Activated T-helper 17 cell treated with anti-CD3 and anti-CD28 coated beads, Interleukin-2, amount 50 U/mL, for 72 hours (primary cell): ENCODE measurements at places on chromosomes 5 and 9.

DNA sequence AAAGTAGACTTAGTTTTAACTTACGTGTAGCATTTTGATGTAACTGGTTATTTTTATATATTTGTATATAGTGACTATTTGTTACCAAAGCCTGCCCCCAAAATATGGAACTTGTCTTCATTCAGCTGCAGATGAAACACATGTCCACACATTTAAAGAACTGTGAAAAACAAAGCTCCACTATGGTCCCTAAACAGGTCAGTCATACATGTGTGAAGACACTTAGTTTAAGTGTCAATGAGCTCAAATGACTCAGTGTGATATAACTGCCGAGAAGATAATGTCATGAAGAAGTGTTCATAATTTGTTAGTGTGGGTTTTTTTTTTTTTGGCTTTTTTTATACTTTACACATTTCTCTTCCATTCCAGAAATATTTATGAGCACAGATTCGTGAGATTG is 28.2 kb downstream of the HAVCR1 start:
- ATAC-seq: peak; percentile 71

GRCh38 chr9:110047232-110047954 is 160.6 kb downstream of the C9orf152 start:
- ATAC-seq: no peak

GRCh38 chr9:33416996-33417395 is 14.6 kb upstream of the AQP7 start:
- no peak for ATAC-seq

DNA sequence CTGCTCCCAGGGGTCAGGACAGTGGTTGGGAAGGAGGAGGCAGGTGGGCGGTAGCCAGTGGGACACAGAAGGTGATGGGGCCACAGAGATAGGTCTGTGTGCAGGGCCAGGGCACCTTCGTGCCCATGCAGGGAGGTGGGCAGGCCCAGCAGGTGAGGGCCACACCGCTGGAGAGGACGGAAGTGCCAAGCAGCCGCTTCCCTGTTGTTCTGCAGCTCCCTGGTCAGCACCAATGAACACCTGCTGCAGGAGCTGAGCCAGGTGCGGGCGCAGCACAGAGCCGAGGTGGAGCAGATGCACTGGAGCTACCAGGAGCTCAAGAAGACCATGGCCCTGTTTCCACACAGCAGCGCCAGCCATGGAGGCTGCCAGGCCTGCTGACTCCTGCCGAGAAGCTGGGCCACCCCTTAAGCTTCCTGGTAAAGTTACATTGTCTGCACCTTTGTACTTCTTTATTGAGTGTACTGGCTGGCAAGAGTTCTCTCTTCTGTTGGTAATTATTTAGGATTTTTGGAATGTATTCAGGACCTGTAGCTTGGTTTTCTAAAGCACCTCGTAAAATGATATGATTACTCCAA is 40.3 kb downstream of the TPPP start:
- no peak for ATAC-seq

DNA sequence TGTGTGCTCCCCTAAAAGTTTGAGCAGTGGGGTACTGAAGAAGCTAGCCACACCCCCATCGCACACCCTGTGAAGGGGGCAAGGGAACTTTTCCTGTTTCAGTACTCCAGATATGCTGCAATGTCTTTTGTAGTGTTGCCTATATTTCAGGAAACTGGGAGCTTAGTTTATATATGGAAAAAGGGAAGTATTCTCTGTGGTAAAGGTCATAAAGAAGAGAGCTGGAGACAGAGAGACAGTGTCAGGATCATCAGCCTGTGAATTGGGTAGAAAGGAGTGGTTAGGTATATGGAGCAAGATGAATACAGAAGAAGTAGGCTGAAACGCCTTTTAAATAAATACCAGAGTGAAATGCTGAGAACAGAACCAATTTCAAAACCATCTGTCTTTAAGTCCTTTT is 82.2 kb upstream of the C9orf72 start:
- ATAC-seq: no peak

- no peak for ATAC-seq
These were observed 14.6 kb upstream of the LMX1B start for GRCh38 chr9:126599047-126599650.

DNA sequence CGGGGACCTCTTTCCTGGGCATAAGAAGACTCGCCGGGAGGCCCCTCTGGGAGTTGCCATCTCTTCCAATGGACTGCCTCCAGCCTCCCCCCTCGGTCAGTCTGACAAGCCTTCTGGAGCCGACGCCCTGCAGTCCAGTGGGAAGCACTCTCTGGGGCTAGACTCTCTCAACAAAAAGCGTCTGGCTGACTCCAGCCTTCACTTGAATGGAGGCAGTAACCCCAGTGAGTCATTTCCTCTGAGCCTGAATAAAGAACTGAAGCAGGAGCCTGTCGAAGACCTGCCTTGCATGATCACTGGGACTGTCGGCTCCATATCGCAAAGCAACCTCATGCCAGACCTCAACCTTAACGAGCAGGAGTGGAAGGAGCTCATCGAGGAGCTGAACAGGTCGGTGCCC is 28.4 kb upstream of the LTC4S start:
- no peak for ATAC-seq

DNA sequence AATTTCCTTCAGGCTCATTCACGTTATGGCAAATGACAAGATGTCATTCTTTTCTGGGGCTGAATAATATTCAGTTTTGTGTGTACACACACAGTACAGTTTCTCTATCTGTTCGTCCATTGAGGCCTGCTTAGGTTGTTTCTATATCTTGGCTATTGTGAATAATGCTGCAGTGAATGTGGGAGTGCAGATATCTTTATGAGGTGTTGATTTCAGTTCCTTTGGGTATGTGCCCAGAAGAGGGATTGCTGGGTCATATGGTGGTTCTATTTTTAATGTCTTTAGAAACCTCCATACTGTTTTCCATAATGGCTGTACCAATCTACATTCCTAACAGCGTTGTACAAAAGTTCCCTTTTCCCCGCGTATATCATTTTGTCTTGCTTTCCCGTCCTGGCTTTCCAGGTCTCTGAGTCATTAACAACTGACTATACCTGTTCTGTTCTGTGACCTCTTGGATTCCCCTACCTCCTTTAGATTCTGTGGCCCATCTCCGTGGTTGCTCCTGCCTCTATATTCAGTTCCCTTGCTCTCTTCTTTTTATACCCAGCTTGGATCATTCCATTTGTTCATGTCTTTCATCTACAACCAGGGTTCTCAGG is 6.8 kb downstream of the SNX30 start:
- ATAC-seq: no peak

GRCh38 chr5:17182494-17182893 is 34.9 kb upstream of the BASP1 start:
- peak; percentile 51 for ATAC-seq

- peak; percentile 36 for ATAC-seq
These were observed 7.6 kb downstream of the SHB start for GRCh38 chr9:38061326-38061977.

- ATAC-seq: no peak
These were observed 1.6 kb downstream of the NR2F1 start for GRCh38 chr5:93584596-93585040.

- no peak for ATAC-seq
These were observed 141.7 kb downstream of the HTR1A start for GRCh38 chr5:63820577-63820976.

GRCh38 chr5:121967187-121967586 is 5.4 kb downstream of the SRFBP1 start:
- no peak for ATAC-seq

- no peak for ATAC-seq
These were observed 13.0 kb upstream of the SUSD3 start for GRCh38 chr9:93045521-93045920.

- ATAC-seq: peak; percentile 14
These were observed 28.7 kb downstream of the BICD2 start for GRCh38 chr9:92735636-92736562.

DNA sequence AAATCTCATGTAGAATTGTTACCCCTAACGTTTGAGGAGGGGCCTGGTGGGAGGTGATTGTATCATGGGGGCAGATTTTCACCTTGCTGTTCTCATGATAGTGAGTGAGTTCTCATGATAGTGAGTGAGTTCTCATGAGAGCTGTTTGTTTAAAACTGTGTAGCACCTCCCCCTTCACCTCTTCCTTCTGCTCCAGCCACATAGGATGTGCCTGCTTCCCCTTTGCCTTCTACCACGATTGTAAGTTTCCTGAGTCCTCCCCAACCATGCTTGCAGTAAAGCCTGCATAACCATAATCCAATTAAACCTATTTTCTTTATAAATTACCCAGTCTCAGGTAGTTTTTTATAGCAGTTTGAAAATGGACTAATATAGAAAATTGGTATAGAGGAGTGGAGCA is 1783.7 kb upstream of the CDH9 start:
- ATAC-seq: no peak

DNA sequence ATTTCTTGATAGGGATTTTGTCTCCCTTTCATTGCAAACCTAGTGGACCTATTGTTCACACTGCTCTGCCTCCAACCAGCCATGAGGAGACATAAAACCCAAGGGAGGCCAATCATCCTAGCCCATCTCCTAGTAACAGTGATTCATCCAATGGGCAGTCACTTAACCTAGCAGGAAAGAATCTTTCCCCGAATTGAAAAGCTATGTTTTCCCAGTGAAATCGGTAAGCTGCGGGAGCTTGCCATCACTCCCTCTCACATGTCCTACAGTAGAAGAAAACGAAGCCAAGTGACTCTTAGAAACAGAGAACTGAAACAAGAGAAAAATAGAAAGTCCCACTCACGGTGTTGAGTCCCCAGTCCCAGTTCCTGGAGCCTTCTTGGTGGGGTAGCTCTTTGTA is 123.3 kb downstream of the SUSD1 start:
- ATAC-seq: no peak

DNA sequence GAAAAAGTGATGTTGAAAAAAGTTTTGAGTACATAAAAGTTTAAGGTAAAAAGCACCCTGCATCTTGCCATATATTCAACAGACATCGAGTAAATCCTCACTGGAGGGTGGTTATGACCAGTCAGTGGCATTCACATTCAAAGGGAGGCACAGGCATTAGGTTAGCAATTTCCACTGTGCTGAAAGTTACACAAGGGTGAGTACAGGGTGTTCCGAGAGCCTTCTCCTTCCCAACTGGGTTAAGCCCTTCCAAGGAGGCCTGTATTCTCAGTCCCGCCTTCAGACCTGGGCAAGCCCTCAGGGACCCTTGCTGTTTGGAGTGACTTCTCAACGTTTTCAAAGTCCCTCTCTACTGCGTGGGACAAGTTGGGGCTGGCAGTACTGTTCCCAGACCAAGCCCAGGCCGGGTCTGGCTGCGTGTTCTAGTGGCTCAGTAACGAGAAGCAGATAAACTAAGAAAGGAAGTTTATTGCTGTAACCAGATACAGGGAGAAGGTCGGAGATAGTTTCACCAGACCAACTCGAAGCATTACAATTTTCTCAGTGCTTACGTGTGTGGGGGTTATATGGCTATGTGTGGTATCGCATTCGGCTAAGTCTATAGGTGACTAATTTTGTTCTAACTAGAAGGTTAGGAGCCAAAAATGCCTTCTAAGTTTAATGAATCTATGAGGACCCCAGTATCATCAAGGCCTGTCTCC is 13.0 kb upstream of the SETX start:
- no peak for ATAC-seq

- peak; percentile 37 for ATAC-seq
These were observed 36.7 kb upstream of the ARRDC3 start for GRCh38 chr5:91419571-91420537.

DNA sequence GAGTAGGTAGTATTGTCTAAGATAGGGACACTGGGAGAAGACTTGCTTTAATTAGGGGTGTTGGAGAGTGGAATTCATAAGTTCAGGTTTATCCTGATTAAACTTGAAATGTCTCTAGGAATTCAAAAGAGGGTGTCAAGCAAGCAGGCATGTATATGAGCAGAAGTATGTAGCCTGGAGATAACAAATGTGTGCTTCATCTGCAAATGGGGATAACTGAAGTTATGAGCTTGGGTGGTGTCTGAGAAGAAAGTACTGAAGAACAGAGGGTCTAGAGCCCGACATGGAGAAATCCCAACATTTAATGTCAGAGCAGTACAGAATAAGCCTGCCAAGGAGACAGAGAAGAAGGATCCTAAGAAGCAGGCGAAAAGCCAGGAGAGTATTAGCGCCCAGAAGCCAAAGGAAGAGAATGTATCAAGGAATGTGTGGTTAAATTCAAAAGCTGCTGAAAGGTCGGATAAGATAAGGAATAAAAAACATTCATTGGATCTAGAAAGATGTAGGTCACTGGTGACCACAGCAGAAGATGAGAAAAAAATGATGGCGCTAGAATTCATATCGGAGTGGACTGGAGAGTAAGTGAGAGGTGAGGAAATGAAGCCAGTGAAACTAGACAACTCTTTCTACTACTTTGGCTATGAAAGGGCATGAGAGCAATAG is 401.5 kb upstream of the PIK3R1 start:
- ATAC-seq: no peak

- ATAC-seq: no peak
These were observed 14.1 kb upstream of the SLC9A3 start for GRCh38 chr5:538271-538771.

DNA sequence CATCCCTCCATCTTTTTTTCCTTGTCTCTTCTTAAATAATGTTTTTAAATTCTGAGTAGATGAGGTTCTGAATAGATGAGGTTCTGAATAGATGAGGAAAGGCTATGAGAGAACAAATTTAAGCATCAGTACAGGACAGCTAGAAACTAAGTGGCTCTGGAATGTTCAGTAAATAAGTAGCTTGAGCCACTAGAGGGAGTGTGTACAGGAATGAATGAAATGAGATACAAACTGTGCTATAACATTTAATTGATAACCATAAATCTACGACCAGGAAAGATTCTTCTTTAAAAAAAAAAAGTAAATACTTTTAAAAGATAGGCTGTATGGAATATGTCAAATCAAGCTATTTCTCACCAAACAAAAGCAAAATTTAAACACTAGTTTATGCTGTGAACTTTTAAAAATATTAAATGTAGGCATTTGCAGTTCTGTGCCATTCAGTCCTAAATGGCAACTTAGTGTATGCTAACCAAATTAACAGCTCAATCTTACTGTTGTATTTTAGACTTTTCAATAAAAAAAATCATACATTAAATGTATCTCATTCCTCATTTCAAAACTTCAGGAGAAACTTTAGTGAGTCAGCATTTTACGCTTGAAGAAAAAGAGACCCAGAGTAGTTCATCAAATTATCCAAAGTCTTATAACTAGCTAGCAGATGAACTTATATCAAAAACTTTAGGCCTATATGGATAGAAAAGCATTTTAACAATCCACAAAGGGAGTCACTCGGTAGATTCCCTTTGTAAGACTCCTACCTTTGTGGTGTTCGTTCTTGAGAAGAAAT is 70.4 kb upstream of the SNX2 start:
- ATAC-seq: no peak

GRCh38 chr9:126307322-126308061 is 19.1 kb upstream of the MVB12B start:
- no peak for ATAC-seq

DNA sequence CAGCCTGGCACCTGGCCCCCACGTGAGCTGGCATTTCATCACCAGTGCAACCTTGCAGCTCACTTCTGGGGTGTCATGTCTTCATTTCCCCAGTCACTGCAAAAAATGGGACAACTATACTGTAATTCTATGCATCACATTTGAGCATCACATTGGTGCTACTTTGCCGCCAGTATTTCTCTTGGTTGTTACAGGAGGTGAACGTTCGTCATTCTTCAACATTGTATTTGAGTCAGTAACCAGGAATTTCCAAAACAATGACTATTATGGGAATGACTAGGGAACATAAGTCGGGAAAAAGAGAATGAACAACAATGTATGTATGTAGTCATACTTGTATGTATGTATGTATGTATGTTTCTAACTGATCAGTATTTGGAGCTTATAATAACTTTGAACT is 1278.0 kb downstream of the EFNA5 start:
- no peak for ATAC-seq

GRCh38 chr5:92328584-92329259 is 945.6 kb upstream of the ARRDC3 start:
- no peak for ATAC-seq

GRCh38 chr5:27412384-27412783 is 374.0 kb upstream of the CDH9 start:
- no peak for ATAC-seq

- no peak for ATAC-seq
These were observed 409.5 kb downstream of the MAT2B start for GRCh38 chr5:163914910-163915309.
